ENCODE measurements at places on chromosomes 4 and X. TPM values are rescaled to one million over a fixed set of nuclear protein-coding genes. Genes with fewer than 3 reads are reported as not detected.

Gene WWC2
- total RNA-seq: 106 TPM

Gene CXCL8
- total RNA-seq: not detected

Gene GAGE13
- total RNA-seq: not detected

Gene IL1RAPL2
- total RNA-seq: not detected

Gene RAB41
- total RNA-seq: not detected

Gene TCP11X2
- 2.5 TPM for total RNA-seq

Data from endodermal cell (in vitro differentiated cells).